ENCODE measurements at places on chromosomes 4 and X.

DNA sequence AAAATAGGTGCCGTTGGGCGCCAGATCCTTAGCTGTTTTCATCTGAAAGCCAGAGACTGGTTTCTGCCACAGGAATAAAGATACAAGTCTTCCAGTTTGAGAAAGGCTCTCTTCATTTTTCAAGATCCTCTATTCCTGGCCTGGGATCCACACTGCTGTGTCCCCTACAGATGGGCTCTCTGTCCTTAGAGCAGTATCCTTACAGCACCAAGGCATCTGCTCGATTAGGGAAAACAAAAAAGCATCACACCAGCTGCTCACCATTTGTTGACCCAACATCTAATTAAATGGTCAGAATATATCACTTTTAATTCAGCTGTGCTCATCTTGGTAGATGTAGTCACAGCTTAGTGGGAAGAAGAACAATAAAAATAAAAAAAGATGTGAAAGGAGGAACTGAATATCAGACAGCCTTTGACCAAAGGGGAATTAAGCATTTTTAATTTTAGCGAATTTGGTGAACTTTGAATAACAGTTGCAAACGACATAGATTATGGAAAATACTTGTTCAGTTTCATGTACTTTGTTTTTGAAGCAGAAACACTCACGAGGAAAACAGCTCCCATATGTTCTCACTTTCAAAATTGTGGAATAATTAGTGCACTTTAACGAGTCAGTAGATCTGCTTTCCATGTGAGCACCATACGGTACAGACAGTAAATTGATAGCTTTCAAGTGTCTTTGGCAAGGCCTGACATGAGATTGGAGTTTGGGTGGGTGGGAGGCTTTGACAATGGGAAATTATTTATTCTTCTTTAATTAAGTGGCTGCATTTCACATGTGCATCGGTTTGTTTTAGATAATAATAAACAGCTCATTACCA, 148.4 kb upstream of the CLNK start:
- DNase-seq, result no peak

DNA sequence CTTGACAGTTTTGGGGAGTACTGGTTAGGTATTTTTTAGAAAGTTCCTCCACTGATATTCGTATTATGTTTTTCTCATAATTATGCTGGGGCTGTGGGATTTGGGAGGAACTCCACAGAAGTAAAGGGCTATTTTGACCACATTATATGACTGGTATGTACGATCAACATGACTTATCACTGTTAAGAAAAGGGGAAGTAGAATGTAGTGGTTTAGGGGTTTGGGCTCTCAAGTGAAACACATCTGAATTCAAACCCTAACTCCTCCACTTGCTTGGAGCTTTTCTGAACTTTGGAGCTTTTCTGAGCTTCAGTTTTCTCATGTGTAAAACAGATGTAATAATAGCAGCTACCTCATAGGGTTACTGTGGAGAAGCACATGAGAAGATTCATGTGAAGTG, 96.4 kb upstream of the C1GALT1C1 start:
- no peak for DNase-seq

GRCh38 chrX:143378851-143379250, 138.4 kb downstream of the SPANXN3 start:
- DNase-seq, result no peak

DNA sequence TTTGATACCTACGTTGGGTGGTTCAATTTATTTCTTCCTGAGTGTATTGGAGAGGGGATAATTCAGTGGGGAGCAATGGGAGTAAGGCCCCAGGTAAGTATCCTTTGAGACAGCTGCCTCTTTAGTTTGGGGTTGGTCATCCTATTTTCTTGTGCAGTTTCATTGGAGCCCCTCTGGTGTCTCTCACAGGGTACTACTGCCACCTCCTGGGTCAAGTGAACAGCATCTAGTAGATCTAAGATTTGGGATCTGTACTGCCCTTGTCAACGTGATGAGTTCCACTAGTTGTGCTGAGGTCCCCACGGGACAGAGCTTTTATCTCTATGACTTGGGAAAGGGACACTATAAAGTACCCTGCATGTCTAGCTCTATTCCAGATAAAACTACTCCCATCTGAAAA, 80.6 kb downstream of the PBDC1 start:
- no peak for DNase-seq
